Umbilical cord (tissue), 2 donors: ENCODE measurements at places on chromosomes 5 and 9.

- DNase-seq, result no peak
Measured at GRCh38 chr9:20419533-20419932, 202.8 kb downstream of the MLLT3 start.

DNA sequence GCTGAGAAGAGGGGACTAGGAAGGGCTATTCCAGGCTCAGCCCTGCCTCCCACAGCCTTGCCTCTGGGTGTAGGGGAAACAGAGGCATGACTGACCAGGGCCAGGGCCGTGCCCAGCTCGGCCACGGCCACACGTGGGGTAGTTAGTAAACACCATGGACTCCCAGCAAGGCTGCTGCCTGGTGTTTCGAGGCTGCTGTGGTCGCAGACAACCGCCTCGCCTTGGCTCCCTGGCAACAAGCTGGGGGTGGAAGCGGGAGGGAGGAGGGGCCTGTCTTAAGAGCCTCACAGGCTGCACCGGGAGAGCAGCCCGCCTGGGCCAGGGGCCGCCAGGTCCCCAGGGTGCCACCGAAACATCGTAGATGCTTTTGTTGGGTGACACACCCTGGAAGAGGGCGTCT is 90.2 kb upstream of the CACNA1B start:
- no peak for DNase-seq

- DNase-seq, result no peak
Measured at GRCh38 chr5:139451878-139452660, 10.5 kb downstream of the ECSCR start.

DNA sequence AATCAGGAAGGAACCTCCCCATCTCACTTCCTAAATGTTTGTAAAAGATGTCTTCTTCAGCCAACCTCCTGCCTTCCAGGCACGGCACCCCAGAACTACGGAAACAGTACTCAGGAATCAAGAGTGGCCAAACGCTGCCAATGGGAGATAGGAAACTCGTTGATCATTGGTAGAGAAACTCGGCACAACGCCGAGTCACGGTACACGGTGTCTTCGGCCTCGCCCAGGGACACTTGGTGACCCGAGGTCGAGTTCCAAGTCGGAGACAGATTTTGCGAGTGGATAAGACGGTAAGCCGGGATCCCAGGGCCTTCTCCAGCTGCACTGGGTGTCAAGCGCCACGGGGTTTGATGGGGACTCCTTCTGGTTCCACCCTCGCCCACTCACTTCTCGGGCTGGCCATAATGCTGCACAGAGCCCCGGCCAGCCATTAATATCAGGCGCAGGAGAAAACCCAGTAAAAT is 343 bp downstream of the KIAA0825 start:
- peak; percentile 77 for DNase-seq

GRCh38 chr9:125888211-125888610 is 141.0 kb downstream of the PBX3 start:
- DNase-seq, result no peak

DNA sequence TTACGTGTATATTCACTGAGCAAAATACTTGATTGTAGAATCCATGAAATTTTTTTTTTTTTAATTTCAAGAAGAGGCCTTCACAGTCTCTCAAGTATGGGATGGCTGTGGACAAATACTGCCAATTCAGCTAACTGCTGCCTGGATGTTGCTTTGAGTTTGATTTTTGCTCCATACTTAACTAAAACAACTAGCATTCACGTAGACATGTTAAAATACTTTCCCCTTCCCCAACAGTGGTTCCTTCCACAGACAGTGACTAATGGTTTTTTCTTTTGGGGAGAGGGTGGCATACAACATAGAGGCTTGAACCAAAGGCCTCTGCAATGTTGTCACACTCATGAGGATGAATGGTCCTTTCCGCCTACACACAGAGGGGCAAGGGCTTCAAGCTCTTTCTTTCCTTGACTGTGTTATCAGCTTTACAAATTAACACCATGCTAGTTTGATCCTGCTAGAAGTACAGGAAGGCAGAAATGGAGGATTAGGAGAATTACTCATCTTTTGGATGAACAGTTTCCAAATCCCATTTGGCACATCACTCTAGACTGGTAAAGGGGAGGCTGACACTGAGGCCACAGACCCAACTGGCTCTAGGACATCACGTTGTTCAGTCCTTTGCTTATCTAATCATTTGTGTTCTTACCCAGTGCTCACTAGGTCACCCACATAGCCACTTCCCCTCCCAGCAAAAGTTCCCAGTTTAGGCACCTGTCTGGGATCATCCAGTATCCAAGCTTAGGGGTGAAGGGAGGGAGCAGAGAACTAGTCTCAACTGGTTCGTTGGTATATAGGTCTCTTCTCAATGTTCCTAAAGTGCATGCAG is 1.8 kb upstream of the LEAP2 start:
- DNase-seq, result no peak
